Forelimb muscle (tissue), 1 donor: ENCODE measurements at places on chromosomes 5 and 9. TPM values are rescaled to one million over a fixed set of nuclear protein-coding genes. Genes with fewer than 3 reads are reported as not detected.

C7 gene
- 1.6 TPM for polyA plus RNA-seq

PCDHA12 gene
- not detected for polyA plus RNA-seq

SOX30 gene
- 0.42 TPM for polyA plus RNA-seq

DNA sequence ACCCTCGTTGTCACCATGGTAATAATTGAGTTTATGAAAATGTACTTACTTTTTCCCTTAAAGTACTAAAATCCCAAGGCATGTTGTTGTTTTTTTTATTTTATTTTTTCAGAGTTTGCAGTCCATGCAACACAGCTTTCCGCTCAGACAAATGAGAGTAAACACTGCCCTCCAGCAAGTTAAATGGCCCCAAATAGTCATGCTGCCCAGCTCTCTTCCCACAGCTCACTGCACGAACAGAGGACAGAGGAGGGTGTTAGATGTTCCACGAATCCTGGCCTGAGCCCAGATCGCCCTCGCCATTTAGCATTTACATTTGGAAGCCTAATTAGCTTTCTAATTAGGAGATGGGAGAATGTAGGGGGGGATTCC, 1.9 kb downstream of the NIM1K start:
- no peak for DNase-seq

GRCh38 chr5:142000173-142000572, 12.7 kb downstream of the GNPDA1 start:
- no peak for DNase-seq

DNA sequence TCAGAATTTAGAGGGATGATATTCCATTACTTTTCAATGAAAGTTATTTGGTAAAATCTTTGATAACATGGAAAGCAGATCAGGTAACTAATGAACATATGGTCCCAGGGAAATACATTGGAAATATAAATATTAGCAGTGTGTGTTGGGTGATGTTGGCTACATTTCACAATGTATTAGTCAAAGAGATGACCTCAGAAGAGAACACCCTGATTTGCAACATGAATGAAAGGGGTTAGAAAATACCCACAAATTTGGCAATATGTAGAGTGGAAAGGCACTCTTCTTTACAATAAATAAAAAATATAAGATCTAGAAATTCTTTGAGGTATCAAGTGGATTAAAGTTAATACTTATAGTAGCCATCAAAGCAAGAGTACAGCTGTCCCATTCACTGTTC, 606.7 kb downstream of the PSAT1 start:
- DNase-seq: no peak

GRCh38 chr5:424301-425110, 18.5 kb upstream of the EXOC3 start:
- DNase-seq: no peak

DNA sequence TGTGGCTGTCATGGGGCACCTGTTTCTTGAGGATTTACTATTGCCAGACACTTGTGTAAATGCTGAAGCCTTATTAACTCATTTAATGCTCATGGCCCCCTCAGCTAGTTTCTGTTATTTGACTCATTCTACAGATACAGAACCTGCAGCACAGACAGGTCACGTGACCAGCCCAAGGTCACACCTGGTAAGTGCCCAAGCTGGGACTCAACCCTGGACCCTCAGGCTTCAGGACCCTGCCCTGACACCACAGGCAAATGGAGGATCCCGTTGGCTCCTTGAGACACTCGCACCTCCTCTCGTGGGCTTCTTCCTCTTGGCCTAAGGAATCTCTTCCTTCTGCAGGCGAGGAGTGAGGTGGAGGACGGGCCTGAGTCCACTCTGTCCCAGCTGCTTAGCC, 10.6 kb upstream of the NEURL1B start:
- no peak for DNase-seq

DNA sequence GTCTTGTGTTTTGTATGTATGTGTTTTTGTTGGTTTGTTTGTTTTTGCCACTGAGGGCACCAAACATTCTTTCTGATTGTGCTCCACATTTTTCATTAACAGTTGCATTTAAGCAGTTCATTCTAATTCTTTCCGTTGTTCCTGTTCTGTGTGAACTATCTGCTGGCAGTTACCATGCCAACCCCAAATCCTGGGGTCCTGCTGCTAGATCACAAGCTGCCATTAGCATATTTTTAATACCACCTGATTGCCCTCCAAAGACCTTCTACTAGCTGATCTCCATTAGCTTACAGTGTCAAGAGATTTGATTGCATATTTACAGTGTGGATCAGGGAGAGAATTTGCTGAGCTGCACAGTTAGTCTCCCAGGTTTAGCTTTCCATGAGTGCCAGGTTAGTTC, 40.6 kb upstream of the STARD4 start:
- no peak for DNase-seq

DNA sequence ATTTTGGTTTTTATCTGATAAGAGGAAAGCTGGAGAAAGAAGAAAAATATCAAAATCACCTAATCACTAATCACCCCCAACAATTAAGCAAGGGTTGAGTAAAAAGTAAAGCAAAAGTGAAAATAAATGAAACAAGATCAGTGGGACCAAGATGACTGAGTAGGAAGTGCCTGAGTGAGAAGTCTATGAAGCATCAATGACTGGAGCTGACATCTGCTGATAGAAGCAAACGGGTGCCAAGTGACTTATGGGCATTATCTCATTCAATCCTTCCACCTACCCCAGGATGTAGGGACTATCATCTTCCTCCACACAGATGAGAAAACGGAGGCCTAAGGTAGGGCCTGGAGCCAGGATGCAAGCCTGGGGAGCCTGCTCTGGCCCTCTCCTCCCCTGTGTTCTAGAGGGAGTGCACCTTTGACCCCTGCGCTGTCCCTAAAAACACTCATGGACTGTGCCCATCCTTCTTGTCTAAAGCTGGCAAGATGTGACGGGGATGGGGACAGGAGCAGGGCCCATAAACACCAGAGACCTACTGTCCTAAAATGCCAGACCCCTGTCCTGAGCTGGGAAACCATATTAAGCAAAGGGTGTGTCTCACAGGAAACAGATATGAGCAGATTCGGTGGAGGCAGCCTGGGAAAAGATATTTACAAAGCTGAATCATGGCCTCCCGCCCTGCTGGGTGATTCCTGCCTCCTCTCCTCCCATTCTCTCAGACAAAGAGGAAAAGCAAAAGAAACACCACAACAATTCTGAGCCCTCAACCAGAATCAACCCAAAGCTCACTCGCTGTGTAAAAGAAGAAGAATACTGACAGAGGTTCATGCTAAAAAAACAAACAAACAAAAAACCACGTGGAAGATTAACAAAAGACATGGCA, 116.0 kb downstream of the AUH start:
- no peak for DNase-seq

DNA sequence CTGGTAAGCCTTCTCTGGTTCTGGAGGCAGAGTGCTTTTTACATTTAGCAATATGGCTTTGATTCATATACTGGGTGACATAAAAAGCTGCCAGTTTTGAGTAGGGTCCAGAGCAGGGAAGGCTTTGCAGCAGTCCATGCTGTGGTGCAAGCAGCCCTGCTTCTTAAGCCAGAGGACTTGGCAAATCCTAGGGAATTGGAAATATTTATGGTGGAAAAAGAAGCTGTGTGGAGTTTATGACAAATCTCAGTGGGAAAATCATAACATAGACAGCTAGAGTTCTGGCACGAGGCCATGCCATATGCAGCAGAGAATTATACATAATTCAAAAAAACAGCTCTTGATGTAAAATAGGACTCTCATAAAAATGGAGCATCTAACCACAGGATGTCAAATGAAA, 536.4 kb downstream of the RASEF start:
- no peak for DNase-seq

- no peak for DNase-seq
Observed at GRCh38 chr9:114089206-114089840, 9.8 kb downstream of the KIF12 start.
